ENCODE measurements at places on chromosomes 5 and 9.

DNA sequence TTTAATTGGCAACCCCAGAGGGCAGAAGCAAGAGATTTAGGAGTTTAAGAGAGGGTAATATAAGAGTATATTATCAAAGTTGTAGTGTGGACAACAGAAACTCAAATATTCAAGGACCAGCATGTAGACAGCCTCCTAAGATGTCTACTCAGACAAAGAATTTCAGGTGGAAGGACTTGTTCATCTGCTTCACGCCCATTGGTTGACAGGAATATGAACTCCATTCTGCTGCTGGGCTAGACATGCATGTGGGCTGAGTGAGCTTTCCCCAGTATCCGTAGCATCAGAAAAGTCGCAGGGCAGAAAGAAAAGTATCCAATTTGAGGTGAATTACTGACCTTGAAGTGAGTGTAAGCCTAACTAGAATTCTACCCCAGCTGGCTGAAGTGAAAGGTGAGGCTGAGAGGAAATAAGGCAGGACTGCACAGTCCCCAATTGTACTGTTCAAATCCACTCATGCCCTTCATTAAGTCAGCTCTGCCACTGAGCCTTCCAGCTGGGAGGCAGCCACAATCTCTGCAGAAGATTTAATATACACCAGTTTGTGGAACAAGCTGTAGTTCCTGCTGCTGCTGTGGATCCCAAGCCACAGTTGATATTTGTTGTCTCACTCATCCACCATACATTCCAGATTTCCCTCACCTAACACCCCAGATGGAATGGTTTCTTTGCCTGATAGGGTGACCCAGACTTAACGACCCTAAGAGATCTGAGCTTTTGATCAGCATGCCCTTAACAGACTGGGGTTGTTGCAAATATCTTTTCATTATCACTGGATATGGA, 41.2 kb downstream of the PDCD1LG2 start:
- no peak for DNase-seq

GRCh38 chr9:82797534-82797933, 265.4 kb downstream of the RASEF start:
- no peak for DNase-seq

- no peak for DNase-seq
These were observed 53.9 kb downstream of the HABP4 start for GRCh38 chr9:96503918-96504317.

DNA sequence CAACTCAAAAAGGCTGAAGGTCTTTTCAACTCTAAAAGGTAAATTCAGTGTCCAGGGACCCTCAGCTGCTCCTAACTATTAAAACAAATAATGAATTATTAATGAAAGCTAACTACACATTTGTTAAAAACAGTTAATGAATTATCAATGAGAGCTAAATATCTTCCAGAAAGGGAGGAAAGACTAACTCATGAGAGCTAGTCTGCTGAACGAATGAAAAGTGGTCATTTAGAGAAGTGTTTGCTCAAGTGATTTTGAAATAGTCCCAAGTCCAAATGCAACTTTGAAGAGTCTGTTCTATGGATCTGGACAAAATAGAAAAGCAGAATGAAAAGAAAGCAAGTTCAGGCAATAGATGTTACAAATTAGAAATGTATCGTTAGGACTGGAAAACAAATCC, 133.9 kb upstream of the SPEF2 start:
- DNase-seq: no peak

All from occipital lobe (tissue), 3 donors.